ENCODE measurements at places on chromosomes 7 and 10.

GRCh38 chr7:154837622-154838021, 165.3 kb downstream of the PAXIP1 start:
- no peak for DNase-seq

- no peak for DNase-seq
Observed at GRCh38 chr10:119251315-119251708, 43.9 kb downstream of the GRK5 start.

- no peak for DNase-seq
Observed at GRCh38 chr7:45138433-45139267, 18.9 kb upstream of the RAMP3 start.

DNA sequence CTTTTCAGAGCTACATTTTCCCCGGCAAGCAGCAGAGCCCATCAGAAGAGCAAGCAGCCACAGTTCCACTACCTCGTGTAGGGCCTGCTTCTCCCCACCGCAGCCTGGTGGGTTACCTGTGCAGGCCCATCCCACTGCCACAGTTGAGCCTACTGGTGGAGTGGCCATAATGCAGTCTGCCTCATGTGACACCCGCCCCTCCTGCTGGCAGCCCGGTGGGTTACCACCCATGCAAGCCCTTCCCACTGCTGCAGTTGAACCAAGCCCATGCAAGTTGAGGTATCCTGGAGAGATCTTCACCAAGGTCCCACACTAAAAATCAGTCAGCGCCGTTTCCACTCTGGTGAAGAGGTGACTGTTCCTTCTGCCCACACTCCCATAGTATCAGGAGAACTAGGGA, 32.1 kb upstream of the CNNM1 start:
- no peak for DNase-seq

DNA sequence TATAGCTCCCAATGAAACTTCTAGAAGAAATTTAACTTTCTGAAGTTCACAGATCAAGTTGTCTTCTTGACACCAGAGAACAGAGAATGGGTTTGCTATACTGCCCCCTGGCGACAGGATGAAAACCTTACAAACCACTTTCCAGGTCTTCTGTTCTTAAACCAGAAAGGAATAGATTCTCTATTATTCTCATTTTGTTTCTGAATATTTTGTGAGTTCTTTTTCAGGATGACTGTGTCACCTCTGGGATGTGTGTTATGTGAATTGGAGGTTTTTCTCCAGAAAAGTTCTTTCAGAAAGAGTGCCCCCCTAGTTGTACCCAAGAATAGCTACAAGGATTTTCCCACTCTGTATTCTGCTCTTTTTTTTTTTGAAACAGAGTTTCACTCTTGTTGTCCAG, 6.3 kb downstream of the IFT22 start:
- peak; percentile 57 for DNase-seq

DNA sequence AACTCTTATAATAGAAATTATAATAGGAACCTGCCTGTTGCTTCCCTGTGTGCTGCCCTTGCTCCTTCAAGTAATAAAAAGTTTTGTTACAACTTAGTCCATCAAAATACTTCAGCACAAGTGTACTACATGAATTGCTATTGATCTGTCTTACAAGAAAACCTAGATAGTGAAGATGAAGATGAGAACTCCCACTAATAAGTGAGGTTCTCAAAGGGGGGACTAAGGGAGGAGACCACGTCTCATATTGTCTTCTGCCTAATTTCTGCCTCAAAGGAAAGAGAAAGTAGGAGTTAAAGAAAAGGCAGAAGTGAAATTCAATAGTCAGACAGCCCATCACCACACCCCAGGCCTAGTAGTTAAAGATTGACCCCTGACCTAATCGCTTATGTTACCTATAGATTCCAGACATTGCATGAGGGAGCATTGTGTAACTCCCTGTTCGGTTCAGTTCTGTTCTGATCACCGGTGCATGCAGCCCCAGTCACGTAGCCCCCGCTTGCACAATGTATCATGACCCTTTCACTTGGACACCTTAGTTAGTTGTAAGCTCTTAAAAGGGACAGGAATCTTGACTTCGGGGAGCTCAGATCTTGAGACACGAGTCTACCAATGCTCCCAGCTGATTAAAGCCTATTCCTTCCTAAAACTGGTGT, 18.2 kb upstream of the CHST3 start:
- no peak for DNase-seq

DNA sequence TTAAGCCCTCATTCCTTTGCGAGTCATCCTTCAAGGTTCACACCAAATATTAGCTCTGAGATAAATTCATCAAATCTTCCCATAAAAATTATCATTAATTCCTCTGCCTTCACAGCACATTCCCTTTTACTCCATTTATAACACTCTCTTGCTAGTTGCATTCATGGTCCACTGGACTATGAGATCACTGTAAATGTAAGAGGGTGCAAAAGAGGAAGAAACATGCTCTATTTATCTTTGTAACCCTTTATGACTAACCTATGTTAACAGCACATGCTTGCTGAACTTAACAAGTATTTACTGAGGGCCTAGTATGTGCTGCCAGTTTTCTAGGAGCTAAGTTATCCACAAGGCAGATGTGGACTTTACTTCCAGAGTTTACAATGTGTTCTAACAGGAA, 86.7 kb upstream of the TMEM168 start:
- no peak for DNase-seq

GRCh38 chr7:92025260-92025659, 84.6 kb downstream of the AKAP9 start:
- DNase-seq, result no peak

GRCh38 chr10:5951167-5951711, 26.1 kb downstream of the IL15RA start:
- no peak for DNase-seq

DNA sequence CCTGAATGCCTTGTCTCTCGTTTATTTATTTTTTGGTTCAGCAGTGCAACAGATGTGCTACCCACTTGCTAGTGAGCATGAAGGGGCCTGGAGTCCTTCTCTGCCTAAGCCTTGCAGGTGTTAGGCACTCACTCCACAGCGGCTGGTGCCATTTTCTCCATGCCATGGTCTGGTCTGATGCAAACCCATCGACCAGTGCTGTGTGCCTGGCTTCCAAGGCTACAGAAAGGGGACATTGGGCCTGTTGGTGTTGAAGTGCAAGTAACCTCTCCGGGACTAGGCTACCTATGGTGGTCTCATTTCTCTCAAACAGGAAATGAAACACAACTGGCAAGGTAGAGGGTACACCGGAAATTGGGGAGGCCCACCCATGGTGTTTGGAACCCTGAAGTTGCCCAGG, 198.1 kb downstream of the ADARB2 start:
- no peak for DNase-seq

DNA sequence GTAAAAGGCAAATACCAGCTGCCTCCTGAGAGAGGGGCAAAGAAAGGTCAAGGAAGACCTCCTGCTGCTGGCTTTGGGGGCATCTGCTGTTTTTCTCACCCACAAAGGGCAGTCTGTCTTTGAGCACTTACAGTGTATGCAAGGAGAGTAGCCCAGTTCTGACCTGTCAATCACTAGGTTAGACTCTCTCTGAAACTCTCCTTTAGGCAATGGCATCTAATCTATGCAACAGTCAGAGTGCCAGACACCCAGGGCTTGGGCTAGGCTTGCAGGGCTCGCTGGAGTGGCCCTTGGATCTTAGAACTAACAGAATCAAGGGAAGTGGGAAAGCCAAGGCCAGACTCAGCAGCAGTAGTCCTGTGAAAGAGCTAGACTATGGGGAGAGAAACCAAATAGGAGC, 522.9 kb downstream of the NRG3 start:
- no peak for DNase-seq

GRCh38 chr7:26305869-26306665, 14.4 kb downstream of the SNX10 start:
- DNase-seq, result no peak

DNA sequence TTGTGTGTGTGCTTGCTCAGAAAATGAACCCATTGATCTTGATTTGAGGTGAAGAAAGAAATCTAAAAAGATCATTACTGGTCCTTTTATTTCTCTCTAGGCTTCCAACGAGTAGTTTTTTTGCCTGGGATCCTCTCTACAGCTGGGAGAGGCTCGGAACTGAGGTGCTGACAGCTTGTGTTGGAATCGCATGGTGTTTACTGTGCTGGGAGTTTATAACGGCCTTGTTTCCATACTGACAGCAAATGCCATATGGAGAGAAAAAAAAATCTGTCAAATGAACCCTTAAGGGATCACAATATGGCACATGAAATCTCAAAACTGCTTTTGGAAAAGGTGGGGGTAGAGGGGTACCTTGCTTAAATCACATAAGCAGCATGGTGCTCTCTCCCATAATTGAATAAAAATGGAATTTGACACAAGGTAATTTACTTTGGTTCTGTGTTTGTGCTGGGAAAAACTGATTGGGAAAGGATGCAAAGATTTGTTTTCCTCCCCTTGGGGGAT, 165.0 kb downstream of the RGS10 start:
- DNase-seq, result no peak

DNA sequence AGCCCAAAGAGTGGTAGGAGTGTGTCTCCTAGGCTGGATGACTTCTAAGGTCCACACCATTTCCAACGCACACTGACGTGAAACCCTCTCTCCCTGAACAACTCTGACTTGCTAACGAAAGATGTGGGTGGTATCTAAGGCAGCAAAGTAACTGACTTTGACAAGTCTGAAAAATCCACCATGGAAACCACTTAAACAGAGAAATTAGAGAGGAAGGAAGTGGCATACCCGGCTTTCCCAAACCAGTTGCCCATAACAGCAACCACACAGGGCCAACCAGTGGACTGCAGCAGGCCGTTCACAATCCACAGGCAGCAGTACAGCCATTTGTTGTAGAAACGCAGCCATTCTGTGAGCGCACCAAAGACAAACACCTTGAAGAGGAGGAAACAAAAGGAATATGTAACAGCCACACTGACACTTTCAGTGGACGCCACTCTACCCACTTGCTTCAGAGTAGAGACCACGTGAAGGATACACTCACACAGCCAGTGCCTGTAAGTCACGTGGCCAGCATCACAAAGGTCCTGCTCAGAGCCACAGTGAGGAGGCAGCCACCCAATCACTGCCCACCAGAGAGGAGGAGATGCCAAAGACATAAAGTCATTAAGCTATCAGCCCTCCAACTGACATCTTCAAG, 39.8 kb downstream of the SLC37A3 start:
- no peak for DNase-seq

GRCh38 chr10:63390521-63390920, 75.3 kb downstream of the JMJD1C start:
- DNase-seq, result no peak

Data from activated naive CD4-positive, alpha-beta T cell treated with anti-CD3 and anti-CD28 coated beads, Interleukin-2, amount 50 U/mL, for 16 hours (primary cell).